ENCODE measurements at places on chromosomes 12 and 14.

DNA sequence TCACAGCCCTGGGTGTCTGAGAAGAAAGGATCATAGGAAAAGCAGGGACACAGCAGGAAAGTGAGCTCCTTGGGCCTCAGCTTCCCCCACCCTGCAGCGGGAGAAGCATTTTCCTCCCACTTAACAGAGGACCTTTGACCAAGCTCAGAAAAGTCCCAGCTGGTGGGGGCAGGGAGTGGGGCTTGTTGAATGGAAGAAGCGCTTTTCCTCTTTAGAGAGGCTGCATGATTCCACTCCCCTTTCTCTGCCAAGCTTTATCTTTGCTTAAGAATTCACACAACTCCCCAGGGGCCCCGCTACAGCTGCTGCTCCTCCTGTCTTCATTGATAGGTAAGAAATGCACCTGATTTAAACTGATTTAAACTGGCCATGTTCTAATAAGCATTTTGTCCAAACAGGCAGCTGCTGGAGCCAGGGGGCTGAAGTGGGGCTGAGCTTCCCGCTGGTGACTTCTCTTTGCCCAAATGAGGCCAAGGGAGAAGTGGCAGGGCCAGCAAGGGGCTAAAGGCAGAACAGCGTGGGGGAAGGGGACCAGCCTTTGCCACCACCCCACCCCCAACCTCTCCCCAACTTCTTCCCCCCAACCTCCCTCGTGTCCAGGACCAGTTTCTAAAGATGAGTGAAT lies 1.7 kb upstream of the PAPLN start:
- no peak for DNase-seq

DNA sequence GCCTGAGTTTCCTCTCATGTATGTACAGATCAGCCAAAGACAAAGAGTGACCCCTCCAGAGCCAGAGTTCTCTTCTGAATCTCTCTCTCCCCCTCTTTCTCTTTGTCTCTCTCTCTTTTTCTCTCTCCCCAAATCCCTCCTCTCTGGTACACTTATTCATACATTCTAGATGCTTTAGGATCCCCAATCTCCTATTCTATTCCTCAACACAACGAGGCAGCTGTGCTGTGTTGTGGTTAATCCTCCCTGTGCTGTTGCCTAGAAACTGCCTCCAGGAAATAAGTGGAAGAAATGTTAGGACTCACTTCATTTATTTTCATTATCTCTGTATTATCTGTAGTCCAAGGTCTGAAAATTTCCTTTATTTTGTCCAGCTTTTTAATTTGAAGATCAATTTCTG lies 350.5 kb upstream of the OR4E1 start:
- no peak for DNase-seq

GRCh38 chr12:52018433-52019112 lies 11.8 kb downstream of the TAMALIN start:
- peak; percentile 83 for DNase-seq

DNA sequence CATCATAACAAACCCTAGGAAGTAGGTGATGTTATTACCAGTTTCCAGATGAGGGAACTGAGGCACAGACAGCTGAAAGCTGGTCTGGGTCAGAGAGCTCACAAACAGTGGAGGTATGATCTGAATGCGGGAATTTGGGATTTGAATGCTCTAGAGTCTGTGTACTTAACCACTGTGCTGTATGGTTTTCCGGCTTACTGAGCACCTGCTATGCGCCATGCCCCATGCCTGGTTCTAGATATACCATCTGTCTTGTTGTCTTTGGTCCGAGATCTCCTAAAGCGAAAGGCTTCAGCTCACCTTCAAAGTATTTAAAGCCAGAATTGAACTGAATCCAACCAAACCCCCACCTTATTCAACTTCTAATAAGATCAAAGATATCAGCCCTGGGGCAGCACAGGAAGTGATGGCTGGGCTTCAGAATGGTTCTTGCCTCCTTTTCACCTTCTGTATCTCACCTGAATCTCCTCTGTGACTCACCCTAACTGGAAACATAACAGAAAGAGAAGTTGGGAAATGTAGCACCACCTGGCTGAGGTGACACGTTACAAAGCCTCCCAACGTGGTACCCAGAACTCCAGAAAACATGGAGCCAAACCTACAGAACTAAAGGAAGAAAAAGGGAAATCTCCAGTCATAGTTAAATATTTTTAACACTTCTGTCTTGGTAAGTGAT lies 54.3 kb downstream of the PRMT8 start:
- no peak for DNase-seq
